ENCODE measurements at places on chromosomes 16 and 17.

GRCh38 chr17:67386965-67387551, 10.0 kb downstream of the PITPNC1 start:
- no peak for DNase-seq

GRCh38 chr16:10583269-10583668, 2.9 kb upstream of the EMP2 start:
- DNase-seq: no peak

- no peak for DNase-seq
These were observed 223.0 kb downstream of the NTN1 start for GRCh38 chr17:9244066-9245052.

GRCh38 chr17:10631048-10631700, 25.9 kb downstream of the MYH3 start:
- DNase-seq: no peak

DNA sequence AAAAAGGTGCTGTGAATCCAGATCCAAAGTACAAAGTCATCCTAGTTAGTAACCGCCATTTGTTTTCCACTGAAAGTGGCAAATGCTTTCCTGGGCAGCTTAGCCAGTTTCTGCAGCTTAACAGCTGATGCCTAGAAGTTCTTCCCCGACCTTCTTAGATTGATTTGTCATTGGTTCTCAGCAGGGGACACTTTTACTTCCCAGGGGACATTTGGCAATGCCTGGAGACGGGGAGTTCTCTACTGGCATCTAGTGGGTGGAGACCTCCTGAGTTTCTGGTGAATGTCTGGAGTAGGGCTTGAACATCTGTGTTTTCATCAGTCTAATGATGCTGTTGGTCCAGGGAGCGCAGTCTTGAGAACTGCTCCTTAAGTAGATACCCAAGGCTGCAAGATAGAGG, 7.6 kb downstream of the DNAJA3 start:
- no peak for DNase-seq

DNA sequence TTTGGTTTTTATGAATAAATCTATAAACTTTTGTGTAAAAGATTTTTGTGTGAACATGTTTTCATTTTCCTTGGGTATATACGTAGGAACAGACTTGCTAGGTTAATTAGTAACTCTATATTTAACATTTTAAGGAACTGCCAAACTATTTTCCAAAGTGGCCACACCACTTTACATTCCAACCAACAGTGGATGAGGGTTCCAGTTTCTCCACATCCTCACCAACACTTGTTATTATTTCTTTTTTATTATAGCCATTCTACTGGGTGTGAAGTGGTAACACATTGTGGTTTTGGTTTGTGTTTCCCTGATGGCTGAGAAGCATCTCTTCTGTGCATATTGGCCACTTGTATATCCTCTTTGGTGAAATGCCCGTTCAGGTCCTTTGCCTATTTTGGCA, 20.0 kb downstream of the LYRM9 start:
- DNase-seq: no peak

GRCh38 chr16:31404353-31405064, 11.4 kb downstream of the ITGAD start:
- no peak for DNase-seq
